ENCODE measurements at places on chromosomes 7 and 10.

DNA sequence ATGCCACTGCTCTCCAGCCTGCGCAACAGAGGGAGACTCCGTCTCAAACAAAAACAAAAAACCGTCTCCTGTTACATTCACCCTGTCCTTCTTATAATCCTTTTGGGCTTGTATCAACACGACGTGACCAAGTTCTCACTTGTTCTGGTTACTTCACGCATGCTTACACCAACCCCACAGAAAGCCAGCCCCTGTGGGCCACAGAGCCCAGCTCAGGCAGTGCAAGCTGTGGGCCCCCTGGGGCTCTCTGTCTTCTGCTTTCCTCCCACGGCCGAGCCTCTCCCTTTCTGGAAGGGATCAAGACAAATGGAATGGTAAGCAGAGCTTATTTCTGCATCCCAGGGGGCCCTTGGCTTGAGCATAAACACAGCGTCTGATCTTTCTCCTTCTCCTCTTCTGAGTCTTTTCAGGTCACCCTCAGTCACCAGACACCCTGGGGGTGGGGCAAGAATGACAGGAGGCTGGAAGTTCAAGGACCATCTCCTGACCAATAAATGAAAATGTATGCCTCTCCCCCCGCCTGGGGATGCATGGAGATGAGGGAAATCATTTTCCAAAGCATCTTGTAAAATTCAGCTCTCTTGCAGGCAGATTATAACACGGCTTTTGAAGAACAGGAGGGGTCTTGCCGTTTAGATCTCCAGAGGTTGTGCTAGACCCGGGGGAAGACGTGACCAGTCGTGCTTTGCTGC, 19.0 kb upstream of the TRIM56 start:
- DNase-seq, result no peak

DNA sequence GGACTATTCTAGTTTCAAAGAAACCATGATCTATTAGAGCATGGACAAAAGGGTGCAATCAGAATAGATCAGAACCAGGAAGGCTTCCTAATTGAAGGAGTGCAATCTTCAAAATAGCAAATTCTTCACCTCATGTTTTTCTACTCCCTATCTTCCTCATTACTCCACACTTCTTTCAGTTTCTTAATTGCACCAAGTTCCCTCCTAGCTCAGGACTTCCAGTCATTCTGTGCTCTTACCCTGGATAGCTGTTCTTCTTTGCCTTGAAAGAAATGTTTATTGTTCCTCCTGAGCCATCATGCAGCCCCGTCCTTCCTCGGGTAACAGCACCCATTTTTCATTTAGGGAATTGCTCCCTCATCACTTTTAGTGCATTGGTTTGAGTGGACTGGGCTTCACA, 23.1 kb downstream of the TRPV5 start:
- no peak for DNase-seq

DNA sequence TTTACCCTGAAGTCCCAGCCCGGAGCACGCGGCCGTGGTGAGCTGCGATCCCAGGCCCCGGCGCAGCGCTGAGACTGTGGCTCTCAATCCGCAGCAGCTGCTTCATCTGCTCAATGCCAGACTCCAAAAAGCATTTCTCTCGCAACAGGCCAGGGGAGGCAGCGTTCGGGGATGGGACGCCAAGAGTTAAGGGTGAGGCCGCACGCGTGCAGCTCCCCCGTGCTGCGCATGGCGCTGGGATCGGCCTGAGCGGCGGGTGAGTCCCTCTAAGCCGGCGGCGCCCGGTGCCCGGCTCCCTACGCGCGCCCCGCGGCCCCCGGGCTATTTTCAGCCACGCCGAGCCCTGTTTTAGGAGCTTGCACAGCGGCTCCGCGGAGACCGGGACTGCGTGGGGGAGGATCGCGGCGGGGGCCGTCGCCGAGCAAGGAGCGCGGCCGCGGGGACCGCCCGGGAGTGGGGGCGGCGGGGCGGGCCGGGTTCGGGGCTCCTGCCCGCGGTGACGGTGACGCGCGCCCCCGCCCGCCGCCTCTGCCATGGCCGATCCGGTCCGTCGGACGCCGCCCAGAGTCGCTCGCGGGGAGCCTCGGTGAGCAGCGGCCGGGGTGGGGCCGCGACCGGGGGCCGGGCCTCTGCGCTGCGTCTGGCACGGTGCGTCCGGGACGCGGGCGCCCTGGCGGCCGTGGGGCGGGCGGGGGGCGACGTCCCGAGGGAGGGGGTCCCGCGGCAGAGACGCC, 29.4 kb upstream of the JAKMIP3 start:
- no peak for DNase-seq

DNA sequence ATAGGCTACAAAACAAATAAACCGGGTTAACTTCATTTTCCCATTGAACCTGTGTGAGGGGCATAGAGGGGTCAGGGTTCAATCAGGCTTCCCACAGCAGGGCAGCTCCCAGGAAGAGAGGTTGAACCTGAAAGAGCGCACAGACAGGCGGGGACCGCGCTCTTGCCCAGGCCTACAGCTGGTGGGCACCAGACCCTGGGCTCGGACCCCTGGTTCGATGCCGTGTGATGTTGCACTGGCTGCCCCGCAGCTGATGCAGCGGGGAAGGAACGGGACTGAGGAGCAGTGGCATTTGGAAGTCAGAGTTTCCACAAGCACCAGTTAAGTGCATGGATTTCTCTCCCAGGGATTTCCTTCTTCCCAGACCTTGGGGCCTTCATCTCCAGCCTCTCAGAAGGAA, 72.6 kb upstream of the INSIG1 start:
- DNase-seq, result no peak

DNA sequence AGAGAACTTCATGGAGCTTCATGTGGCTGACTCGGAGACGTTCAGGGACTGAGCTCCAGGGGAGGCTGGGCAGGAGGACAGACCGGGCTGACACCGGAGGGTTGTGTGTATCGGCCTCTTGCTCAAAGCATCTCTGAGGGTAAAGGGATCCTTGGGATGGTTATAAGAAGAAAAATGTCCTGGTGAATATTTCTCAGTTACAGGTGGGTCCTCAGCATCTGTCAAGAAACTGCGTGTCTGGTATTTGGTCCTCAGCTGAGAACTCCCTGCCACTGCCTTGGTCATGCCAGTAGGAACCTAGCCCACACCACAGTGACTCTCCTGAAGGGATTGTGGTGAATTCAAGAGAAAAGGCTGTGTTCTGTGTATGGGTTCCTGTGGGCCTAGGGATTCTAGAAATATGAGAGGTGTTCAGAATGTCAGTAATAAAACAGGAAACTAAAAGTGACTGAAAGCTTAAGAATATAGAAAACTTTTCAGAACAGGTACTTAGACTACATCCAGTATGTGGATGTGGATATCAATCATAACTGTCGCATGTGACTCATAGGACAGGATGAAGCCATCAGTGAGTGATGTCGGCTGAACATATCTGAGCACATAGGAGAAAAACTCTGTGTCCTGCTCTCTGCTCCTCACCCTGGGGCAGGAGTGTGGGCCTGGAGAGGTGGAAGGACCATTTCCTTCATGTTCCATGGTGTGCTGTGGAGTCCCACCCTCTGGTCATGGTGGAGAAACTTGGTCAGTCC, 28.4 kb downstream of the MBL2 start:
- no peak for DNase-seq

DNA sequence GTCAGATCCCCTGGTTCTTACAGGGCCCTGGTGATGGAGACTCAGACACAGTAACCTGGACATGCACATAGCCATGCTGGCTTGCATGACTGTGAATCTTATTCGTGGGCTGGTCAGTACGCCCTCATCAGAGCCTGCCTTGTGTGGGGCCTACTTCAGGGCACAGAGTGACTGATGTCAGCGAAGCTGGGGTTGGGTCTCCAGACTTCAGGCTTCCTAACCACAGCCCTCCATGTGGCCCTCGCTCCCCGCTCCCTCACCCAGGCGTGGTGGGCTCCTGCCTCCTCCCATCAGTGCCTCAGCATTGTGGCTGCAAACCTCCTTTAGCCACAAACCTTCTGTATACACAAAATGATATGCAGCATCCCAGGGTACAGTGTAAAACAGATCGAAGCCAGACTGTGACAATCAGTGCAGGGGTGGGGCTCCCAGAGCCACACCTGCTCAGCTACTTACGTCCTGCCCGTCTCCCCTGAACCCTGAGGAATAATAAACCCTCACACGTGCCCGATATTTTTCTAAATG, 7.1 kb upstream of the C10orf105 start:
- DNase-seq, result peak; percentile 40

- DNase-seq, result no peak
Observed at GRCh38 chr7:102890292-102890970, 22.4 kb upstream of the LRRC17 start.

DNA sequence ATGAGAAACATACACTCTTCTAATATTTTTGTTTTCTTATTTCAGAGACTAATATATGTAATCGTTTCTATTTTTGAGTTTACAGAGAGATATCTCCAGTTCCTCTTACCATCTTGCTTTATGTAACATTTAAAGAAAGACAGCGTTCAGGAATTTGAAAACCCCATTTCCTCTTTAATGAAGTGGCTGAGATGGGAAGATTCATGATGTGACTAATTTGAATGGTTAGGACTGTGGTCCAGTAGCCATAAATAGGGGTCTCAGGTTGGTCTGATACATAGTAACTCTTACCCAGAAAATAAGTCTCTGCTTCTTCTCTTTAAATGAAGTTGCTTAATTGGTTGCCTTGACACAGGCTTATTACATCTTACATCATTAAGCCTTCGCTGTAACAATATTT, 6.9 kb downstream of the KMT2E start:
- no peak for DNase-seq

DNA sequence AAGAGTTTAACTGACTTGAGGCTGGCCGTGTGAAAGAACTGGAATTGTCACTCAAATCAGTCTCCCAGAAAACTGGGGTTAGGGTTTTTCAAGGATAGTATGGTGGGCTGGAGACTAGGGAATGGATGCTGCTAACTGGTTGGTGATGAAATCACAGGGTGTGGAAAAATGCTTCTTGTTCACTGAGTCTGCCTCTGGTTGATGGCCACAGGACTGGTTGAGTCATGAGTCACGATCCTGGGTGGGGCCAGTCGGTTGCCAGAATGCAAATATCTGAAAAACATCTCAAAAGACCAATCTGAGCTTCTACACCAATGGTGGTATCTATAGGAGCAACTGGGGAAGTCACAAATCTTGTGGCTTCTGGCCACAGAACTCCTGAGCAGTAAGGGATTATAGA, 16.3 kb upstream of the BAMBI start:
- DNase-seq, result no peak

GRCh38 chr10:17092986-17093803, 36.4 kb downstream of the CUBN start:
- DNase-seq, result no peak

DNA sequence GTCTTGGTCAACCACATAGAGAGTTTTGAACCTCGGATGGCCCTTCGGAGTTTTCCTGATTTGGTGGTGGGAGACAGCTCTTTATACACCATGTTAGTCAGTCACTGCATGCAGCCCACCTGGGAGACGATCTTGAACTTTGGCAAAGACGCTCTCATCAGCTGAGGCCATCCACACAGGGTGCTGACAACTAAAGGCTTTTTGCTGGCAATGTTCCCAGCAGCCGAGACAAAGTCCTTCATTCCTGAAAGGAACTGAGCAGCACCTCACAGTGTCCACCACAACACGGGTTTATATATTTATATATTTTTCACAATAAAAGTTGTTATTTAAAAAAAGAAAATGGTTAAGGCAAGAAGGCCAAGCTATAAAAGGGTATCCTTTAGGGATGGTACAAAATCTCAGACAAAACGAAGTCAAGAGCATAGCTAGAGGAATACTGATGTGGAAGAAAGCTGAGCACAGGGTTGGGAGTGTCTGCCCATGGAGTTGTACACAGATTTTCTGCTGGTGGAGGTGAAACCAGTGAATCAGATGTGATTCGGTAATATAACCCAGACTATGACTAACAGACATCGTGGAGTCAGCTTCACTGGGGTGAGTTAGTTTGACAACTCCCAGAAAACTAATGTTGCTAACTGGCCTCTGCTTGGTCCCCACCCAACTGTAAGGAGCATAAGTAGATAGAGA, 27.4 kb upstream of the CAPZA2 start:
- no peak for DNase-seq

GRCh38 chr7:157010588-157011332, at the start of gene MNX1:
MNX1 (minus strand) TSS chr7:157010663; CDS start chr7:157010350, 313 bp downstream.
- DNase-seq, result no peak

- no peak for DNase-seq
Observed at GRCh38 chr10:128073890-128074289, 52.3 kb downstream of the MKI67 start.

DNA sequence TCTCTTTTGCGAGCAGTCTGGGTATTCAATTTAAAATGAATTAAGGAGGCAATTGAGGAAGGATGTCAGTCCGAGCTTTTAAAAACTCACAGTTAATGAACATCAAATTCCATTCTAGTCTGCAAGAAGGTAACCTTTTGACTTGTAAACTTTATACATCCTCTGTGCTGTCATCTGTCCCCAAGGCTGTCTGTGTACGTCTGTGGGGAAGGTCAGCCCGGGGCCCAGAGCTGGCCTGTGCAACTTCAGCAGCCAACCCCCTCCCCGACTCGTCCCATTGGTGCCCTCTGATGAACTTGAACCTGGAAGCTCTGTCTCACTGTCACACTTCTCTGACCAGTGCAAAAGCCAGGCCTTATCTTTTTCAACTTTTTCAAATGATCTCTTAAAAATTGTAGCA, 80.3 kb downstream of the CCDC3 start:
- DNase-seq, result no peak

GRCh38 chr10:836782-837181, 94.7 kb downstream of the LARP4B start:
- DNase-seq, result no peak

- DNase-seq, result no peak
Observed at GRCh38 chr10:34537629-34538231, 277.4 kb downstream of the PARD3 start.

- DNase-seq, result no peak
Observed at GRCh38 chr7:102991540-102992214, 78.9 kb downstream of the LRRC17 start.

GRCh38 chr7:12738665-12739064, 51.2 kb downstream of the ARL4A start:
- no peak for DNase-seq

DNA sequence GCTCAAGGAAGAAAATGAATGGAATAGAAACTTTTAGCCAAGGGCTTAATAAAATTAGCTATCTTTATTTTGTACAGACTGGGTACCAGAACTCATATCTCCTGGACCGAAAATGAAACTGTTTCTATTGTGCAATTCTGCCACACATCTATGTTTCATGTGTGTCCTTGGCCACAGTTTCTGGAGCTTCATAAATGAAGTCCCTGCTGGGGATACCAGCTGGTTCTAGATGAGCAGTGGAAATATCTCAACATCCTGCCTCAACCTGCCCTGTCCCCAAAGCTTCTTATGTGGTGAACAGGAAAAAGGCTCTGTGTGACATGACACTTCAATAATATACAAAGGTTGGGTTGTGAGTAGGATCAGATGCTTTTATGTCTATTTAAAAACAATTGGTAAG, 310.1 kb upstream of the SORCS1 start:
- DNase-seq, result no peak

GRCh38 chr10:51100221-51100620, 25.9 kb downstream of the PRKG1 start:
- DNase-seq, result no peak

DNA sequence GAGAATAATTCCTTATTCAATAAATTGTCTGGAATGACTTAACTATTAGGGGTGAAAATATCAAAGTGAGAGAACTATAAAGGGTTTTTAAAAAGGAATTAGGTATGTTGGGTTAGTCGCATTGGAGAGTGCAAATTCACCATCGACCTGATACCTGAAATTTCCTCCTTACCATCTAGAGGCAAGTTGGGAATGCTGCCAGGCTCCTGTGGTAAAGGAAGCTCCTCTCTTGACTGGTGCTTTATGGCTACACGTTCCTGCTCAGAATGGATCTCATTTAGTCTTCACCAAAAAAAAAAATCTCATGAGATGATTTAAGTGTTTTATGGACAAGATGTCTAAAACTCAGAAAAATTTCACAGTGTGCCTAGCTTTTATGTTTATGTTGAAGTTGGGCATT, 129.8 kb downstream of the EGFR start:
- no peak for DNase-seq

GRCh38 chr10:114708717-114709335, 50.8 kb upstream of the ABLIM1 start:
- no peak for DNase-seq

Measured in stimulated activated CD4-positive, alpha-beta T cell treated with anti-CD3 and anti-CD28 coated beads, Interleukin-12 subunit alpha, Interleukin-12 subunit beta, amount 100 ng/mL, for 24 hours (primary cell).